ENCODE measurements at places on chromosomes 5 and 9.

GRCh38 chr9:20606652-20607051, 15.6 kb downstream of the MLLT3 start:
- no peak for DNase-seq

DNA sequence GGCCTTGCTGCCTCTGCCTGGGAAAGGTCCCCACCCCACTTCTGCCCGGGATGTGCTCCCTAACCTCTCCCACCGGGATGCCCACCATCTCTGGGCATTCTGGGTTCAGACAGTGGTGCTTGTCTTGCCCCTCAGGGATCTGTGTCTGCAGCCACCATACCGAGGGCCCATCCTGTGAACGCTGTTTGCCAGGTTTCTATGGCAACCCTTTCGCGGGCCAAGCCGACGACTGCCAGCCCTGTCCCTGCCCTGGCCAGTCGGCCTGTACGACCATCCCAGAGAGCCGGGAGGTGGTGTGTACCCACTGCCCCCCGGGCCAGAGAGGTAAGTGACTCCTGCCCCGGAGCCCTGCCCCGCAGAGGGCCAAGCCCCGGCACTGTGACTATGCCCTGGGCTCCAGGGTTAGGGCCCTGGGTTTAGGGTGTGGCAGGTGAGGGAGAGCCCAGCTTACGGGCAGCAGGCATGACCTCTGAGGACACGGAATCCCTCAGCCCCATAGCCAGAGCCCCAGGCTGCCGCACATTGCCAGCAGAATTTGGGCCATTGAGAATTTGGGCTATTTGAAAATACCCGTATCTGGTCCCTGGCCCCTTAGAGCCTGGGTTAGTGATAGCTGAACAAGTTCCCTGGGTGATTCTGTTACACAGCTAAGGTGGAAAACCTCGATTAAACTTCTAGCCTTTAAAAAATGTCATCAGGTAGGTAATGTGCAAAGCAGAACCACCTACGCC, 35.3 kb upstream of the AIF1L start:
- DNase-seq, result no peak

DNA sequence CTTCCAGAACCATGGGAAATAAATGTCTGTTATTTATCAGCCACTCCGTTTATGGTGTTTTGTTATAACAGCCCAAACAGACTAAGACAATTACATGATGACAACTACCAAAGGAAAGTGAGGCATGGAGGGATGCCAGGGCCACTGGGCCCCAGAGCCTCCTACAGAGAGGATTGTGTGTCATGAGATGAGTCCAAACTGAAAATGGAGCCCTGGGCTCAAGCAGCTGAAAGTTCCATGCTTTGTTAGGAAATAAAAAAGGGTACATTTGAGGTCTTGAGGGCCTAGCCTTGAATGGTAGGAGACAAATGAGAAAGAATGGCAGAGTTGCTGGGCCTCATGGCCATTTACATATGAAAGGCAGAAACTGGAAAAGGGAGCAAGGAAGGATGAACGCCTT, 586.5 kb downstream of the CETN3 start:
- DNase-seq, result no peak

DNA sequence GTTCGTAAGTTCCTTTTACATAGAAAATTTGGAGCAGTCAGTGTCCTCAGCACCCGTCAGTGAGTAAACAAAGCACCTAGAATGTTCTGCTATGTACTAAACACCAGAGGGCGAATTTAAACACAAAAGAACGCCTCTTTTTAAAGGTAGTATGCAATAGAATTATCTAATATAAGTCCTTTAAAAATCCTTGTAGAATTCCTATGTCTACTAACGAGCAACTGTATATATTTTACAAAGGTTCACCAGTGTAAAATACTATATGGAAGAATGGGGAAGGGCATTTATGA, 499 bp upstream of the TMEM232 start:
- DNase-seq, result no peak

GRCh38 chr9:128048663-128049062, 18.5 kb downstream of the NAIF1 start:
- DNase-seq, result no peak

GRCh38 chr9:4852419-4852818, 59.7 kb downstream of the RCL1 start:
- DNase-seq, result no peak

DNA sequence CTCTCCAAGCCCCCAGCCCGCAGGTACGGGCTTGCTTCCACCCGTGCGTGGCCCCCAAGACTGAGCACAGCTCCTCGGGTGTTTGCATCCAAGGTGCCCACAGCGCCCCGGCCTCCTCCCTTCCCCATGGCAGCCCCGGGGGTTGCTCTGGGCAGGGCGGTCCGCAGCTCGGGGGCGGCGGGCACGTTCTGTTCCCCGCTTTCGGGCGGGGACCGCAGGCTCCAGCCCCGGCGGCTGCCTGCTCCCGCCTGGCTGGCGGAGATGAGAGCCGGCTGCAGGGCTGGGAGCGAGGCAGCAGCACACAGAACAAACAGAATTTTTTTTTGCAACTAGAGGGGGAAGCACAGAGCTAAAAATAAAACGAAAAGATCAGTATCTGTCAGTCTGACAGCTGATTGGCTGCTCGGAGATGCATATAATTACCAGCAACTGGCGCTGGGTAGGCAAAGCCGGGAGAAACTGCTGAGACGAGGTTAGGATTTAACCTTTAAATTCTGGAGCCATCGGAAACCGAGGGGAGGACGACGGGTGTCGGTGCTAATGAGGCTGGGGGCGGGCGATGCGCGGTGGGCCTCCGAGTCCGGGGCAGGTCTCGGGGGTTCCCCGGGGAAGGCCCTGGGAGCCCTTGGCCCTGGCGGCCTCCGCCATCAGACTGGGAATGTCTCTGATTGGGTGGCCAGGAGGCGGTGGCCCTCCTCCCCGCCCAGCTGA, 142.7 kb upstream of the IER5L start:
- DNase-seq, result no peak

- DNase-seq, result no peak
These were observed 7.6 kb downstream of the FOXE1 start for GRCh38 chr9:97860451-97861147.

DNA sequence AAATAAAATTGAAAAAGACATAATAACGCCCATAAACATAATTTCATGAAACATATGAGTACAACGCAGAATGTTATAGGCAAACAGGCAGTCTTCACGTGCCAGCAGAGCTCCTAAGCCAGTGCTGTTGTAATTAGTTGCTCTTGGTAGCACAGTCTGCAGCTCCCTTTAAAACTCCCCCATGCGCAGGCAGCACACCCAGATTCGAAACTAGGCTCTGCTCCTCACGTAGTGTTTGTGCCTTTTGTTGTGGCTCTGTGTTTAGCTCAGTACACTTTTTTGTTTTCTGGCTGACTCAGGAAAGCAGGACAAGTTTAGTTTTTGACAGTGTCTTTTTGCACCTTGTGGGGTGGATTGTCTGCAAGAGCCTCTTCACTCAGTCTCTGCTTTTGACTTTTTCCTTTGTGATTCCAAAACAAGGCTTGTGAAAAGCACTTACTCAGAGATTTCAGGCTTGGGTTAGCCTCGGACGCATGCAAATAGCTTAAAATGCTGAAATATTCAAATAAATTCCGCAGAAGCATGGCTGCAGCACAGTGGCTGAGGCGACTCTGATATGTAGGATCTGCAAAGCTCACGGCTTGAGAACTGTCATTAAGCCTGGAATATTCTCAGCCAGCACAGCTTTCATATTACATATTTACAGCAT, 113.6 kb downstream of the IRX1 start:
- DNase-seq, result no peak

GRCh38 chr9:8514760-8515159, 715.2 kb upstream of the DMAC1 start:
- DNase-seq, result no peak

GRCh38 chr5:44807269-44807668, 1.5 kb upstream of the MRPS30 start:
- no peak for DNase-seq

DNA sequence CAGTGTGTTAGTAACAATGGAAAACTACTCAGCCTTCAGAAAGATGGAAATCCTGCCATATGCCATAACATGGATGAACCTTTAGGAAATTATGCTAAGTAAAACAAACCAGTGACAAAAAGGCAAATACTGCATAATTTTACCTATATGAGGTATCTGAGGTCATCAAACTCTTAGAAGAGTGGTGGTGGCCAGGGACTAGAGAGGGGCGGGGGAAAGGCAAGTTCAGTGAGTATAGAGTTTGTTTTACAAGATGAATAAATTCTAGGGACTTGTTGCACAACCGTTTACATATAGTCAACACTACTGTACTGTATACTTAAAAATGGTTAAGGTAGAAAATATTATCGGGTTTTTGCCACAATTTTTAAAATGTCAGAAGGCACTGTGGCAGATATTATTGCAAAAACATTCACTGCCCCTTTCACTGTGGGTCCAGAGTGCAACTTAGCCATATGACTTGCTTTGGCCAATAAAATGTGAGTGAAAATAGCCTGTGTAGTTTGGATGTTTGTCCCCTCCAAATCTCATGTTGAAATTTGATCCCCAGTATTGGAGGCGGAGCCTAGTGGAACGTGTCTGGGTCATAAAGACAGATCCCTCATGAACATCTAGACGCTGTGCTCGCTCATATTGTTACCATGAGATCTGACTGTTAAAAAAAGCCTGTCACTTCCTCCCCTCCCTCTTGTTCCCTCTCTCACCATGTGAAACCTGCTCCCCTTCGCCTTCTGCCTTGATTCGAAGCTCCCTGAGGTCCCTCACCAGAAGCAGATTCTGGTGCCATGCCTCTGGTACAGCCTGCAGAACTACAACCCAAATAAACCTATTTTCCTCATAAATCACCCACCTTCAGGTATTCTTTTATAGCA, 9.5 kb downstream of the ZNF367 start:
- no peak for DNase-seq

- DNase-seq, result no peak
These were observed 78.0 kb upstream of the TNC start for GRCh38 chr9:115195912-115196311.

DNA sequence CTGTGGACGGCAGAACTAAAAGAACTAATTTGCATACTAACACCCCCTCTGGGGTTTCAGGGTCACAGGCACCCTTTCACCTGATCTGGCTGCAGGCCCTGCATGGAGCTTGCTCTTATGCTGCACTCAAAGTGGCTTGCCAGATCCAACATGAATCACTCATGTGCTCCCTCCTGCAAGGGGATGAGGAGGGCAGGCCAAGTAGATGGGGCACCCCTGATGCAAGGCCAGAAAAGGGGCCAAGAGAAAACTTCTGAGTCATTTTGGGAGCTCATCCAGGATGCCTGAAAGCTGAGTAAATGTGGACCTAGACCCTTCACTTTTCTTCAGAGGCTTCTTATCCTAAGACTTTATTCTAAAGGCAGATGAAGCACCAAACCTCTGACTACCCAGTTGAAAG, 558.5 kb upstream of the PTGER4 start:
- no peak for DNase-seq

DNA sequence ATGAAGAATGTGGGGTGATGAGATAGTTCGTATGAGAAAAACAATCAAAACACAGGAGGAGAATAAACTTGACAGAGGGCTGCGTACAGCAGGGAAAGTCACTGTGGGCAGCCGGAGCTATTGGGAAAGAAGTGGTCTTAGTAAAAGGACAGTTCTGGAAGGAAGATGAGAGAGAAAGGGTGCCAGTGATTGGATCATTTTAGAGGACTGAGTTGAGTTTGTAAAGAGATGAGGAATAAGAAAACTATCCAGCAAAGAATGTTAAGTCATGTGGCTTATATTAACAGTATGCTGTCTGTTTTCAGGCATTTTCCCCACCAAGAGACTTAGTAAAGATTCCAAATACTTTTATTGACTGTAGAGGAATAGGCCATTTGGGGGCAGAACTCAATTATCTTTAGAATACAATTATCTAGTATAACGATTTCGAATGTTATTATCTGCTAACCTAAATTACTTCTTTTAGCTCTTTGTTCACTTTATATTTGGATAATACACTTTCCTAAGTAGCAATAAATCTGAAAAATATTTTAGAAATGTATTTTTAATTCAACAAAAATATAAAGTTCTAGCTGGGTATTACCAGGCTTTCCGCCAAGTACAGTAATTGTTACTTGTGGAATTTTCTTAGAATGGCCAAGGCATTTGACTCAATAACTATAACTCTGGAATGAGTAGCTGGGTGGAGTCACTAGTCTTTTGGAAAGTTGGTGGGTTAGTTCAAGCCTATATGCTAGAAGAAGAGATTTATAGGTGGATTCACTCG, 15.5 kb upstream of the LOX start:
- DNase-seq, result no peak

GRCh38 chr5:65801352-65801783, 79.4 kb downstream of the NLN start:
- DNase-seq, result no peak

GRCh38 chr5:54458221-54458620, 2.7 kb downstream of the HSPB3 start:
- no peak for DNase-seq

DNA sequence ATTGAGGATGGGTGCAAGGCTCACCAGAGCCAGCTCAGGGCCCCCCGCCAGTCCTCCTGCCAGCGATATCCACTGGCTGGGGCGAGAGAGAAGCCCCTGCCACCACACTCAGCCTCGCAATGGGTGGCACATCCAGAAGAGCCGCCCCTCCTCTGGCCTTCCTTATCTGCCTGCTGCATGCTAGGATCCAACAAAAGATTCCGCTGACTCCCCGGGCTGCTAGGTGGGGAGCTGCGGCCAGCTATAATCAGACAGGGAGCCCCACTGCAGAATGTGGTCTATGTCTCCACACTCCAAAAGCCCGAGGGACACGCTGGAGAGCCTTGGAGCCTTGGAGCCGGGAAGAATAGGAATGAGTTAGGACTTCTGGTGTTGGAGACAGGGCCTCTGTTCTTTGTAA, 32.8 kb downstream of the COL23A1 start:
- no peak for DNase-seq

DNA sequence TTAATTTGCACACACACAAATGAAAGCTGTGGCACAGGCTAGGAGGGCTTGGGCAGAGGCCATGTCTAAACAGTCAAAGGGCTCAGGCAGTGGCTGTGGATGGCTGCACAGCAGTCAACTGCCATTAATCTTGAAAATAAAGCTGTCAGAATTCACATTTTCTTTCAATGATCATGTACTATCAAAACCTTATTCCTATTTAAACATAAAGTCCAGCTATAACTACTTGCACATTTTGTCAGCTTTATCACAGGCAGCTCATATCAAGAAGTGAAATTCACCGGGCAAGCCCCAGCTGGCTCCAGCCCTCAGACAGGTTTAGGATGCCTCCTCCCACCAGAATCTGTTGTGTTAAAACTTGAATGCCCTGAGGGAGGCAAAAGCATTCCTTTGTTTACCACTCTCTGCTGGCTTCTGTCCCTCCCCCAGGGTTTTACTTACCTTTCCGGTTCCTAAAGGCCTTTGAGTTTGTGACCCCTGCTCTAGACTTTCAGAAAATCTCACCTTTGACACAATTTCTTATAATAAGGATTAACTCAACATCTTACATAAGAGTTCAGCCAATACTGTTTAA, 54.9 kb upstream of the GRAMD2B start:
- no peak for DNase-seq
